HFFc6 (cell line): ENCODE measurements at places on chromosomes 11 and 22. TPM values are rescaled to one million over a fixed set of nuclear protein-coding genes. Genes with fewer than 3 reads are reported as not detected.

DNA sequence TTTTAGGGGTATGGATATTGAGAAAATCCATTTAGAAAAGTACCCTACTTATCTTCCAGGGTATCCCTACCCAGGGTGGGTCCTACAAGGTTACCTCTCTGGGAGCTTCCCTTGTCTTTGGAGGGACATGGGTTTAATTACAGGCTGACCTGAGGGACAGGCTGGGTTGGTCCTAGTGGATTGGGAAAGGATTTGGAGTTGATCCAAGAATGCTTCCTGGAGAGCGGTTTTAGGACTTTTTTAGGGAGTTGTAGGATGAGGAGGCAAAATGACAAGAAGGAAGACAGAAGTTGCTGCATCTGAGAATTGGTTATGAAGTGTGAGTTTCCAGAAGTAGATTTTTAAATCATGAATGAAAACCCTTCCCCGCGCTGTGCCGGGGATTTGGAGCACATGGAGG, 61.8 kb upstream of the CRTAM start:
- H3K4me3 ChIP-seq: no peak overlapping the region
- DNase-seq: no peak
- H3K27ac ChIP-seq: no peak overlapping the region; the same call in 1 of the 2 replicates
- H3K27me3 ChIP-seq: no peaks in the 10 kb centered on the region; the same call in 1 of the 2 replicates
- H3K4me1 ChIP-seq: peaks cover 47% of the 10 kb centered on the region
- H3K36me3 ChIP-seq: peaks cover 10% of the 10 kb centered on the region; the same call in 1 of the 2 replicates

DNA sequence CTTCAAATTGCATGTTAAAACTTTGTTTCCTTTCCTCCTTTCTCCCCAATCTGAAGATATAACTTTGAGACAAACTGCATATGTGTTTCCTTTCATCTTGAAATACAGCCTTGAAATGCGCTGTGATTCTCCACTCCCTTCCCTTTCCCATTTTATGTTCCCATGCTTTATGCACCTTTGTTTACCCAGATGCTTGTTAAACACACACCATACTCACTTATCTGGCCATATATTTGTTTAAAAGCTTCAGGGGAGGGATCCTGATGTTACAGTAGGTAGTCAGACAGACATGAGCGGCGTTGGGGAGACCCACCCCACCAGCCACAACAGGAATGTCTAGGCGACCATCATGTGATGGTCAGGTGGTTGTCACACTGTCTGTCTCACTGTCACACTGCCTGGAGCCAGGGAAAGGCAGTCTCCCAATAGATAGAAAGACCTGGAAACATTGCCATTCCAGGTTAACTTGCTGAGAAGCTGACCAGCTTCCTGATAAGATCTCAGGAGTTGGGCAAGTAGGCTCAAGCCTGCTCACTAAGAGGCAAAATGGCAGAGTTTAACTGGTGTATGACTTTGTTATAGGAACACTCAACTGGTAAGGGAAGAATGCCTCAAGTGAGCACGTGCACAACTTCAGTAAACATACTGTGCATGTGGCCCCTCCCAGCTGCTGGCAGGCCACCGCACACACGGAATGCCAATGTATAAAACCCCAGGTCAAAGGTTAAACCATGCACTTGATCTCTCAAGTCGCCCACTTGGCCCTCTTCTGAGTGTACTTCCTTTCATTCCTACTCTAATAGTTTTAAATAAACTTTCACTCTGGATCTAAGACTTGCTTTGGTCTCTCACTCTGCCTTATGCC, 23.5 kb upstream of the MSANTD2 start:
- H3K27ac ChIP-seq: no peak overlapping the region
- no peak for DNase-seq
- H3K4me3 ChIP-seq: no peak overlapping the region
- H3K27me3 ChIP-seq: peaks cover 44% of the 10 kb centered on the region

- no peaks in the 10 kb centered on the region for H3K27me3 ChIP-seq
- no peak for DNase-seq
- no peaks in the 10 kb centered on the region; the same call in 1 of the 2 replicates for H3K4me1 ChIP-seq
- H3K36me3 ChIP-seq: no peaks in the 10 kb centered on the region
- no peak overlapping the region for H3K4me3 ChIP-seq
These were observed 294.0 kb upstream of the CTSC start for GRCh38 chr11:88631497-88631896.

GRCh38 chr11:94803491-94803890, 35.3 kb downstream of the AMOTL1 start:
- no peaks in the 10 kb centered on the region for H3K27me3 ChIP-seq
- peak; percentile 16 for DNase-seq
- no peak overlapping the region for H3K4me3 ChIP-seq
- peaks cover 37% of the 10 kb centered on the region for H3K36me3 ChIP-seq
- peak overlapping the region; percentile 57; the same call in 1 of the 2 replicates for H3K27ac ChIP-seq
- H3K4me1 ChIP-seq: peaks cover 59% of the 10 kb centered on the region

DNA sequence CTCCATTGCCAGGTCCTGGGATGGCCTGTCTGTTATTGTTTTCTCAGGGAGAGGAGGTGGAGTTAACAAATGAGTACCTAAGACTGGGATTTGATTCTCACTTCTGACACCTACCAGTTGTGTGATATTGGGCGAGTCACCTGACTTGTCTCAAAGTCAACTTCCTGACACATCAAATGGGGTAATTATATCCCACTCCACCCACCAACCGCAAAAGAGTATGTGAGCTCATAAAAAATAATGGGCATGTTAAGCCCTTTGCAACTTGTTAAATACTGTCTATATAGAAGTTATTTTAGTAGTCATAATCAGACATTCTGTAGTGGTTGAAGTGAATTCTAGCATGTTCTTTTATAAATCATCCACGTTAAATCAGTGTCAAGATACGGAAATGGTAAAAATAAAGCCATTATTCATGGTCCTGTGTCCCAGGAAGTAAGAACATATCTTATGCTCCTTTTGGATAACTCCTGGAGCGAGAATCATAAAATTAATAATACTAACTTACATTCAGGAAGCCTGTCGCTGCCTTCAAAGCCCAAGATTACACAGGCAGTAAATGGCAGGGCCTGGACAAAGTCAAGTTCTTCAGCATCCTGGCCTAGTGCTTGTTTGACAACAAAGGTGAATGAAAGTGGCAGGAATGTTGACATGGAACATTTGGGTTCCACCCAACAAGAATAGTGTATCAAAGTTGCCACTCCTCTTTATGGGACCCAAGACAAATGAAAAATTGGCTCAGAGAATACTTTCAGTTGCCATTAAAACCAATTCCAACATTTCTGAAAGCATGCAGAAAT, 54.3 kb downstream of the SYTL2 start:
- H3K27ac ChIP-seq: no peak overlapping the region
- peaks cover 32% of the 10 kb centered on the region for H3K4me1 ChIP-seq
- H3K36me3 ChIP-seq: peaks cover 14% of the 10 kb centered on the region; the same call in 1 of the 2 replicates
- DNase-seq: no peak
- no peak overlapping the region for H3K4me3 ChIP-seq
- H3K27me3 ChIP-seq: peaks cover 5% of the 10 kb centered on the region; the same call in 1 of the 2 replicates

DNA sequence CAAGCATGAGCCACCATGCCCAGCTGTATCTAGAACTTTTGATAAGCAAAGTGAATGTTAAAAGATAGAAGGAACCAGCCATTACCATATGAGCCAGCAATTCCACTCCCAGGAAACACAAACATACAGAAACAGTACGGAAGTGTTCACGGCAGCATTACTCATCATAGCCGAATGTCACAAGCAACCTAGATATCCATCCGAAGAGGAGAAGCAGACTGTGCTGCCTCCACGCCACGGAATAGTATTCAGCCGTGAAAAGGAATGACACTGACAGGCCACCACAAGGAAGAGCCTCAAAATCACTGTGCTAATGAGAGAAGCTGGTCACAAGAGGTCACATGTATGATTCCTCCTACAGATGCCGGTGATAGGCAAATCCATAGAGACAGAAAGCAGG, 17.6 kb upstream of the MGAT3 start:
- H3K27me3 ChIP-seq: peaks cover 13% of the 10 kb centered on the region
- H3K4me3 ChIP-seq: peak overlapping the region; percentile 26; the same call in 1 of the 2 replicates
- peak; percentile 29 for DNase-seq

GRCh38 chr11:30015725-30016412, 961 bp downstream of the KCNA4 start:
- no peaks in the 10 kb centered on the region for H3K36me3 ChIP-seq
- no peak overlapping the region for H3K27ac ChIP-seq
- peaks cover 2% of the 10 kb centered on the region; the same call in 1 of the 2 replicates for H3K27me3 ChIP-seq
- no peak overlapping the region for H3K4me3 ChIP-seq

DNA sequence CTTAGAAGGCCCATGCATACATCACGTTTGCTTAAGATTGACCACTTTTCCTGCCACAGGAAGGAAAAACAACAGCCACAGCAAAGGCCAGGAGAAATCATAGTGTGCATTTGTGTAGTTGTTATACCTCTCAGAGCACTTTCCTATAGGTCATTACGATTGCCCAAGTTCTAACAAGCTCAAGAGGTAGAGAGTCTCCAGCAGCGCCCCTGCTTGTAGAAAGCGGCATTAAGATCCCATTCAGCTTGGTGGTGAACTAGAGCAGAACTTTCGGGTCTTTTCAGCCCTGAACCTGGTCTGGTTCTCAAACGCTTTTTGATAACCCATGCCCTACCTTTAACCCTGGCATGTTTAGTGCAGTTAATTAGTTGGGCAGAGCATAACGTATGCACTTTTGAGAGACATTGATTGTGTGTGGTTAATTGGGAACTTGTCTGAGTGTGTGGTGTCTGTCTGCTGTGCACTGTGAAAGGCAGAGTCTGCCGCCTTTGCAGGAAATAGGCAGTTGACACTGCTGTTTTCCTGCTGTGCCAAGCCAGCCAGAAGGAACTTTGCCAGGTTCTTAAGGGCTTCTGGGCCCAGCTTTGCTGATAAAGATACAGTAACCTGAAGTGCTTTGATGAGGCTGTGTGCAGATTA, 109.9 kb upstream of the CLMP start:
- H3K27me3 ChIP-seq: no peaks in the 10 kb centered on the region; the same call in none of the 2 replicates
- no peak for DNase-seq
- peaks cover 63% of the 10 kb centered on the region for H3K4me1 ChIP-seq
- no peak overlapping the region for H3K27ac ChIP-seq
- H3K36me3 ChIP-seq: no peaks in the 10 kb centered on the region

- DNase-seq: no peak
- H3K27ac ChIP-seq: no peak overlapping the region
- peaks cover 23% of the 10 kb centered on the region for H3K27me3 ChIP-seq
- H3K36me3 ChIP-seq: peaks cover 13% of the 10 kb centered on the region
- no peak overlapping the region for H3K4me3 ChIP-seq
- H3K4me1 ChIP-seq: peaks cover 5% of the 10 kb centered on the region; the same call in 1 of the 2 replicates
These were observed 22.6 kb upstream of the CAT start for GRCh38 chr11:34416088-34416487.

DNA sequence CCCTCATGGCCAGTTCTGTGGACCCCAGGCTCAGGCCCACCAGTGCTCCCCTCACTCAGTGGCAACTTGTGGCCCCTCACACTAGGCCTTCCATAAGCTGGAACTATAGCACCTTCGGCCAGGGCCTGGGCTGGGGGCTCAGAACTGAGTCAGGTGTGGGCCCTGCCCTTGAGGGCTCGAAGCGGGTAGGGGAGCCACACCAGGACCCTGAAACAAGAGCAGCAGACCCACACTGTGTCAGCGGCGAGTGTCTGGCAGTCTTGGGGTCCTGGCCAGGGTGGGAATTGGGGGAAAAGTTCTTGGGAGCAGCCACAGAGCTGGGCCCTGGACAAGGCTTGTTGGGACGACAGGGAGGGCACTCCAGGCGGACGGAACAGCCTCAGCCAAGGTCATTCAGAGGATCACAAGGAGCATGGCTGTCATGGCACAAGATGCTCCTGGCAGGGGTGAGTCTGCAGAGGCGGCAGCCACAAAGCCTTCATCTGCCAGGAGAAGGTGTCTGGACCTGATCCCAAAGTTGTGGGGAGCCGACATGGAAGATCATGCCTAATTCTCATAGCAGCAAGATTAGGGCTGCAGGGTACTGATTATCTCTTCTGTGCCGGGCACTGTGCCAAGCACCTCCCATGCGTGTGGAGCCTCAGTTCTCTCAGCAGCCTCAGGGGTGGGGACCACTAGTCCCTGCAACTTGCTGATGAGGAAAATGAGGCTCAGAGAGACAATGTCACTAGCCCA, 50.7 kb downstream of the SHISAL1 start:
- H3K27ac ChIP-seq: no peak overlapping the region
- DNase-seq: no peak
- H3K36me3 ChIP-seq: no peaks in the 10 kb centered on the region
- no peak overlapping the region for H3K4me3 ChIP-seq
- no peaks in the 10 kb centered on the region for H3K4me1 ChIP-seq
- H3K27me3 ChIP-seq: peaks cover 16% of the 10 kb centered on the region

- no peak overlapping the region for H3K4me3 ChIP-seq
- no peak overlapping the region for H3K27ac ChIP-seq
- H3K27me3 ChIP-seq: peaks cover 2% of the 10 kb centered on the region; the same call in 1 of the 2 replicates
- H3K4me1 ChIP-seq: no peaks in the 10 kb centered on the region
These were observed 776.1 kb downstream of the BRD1 start for GRCh38 chr22:49051491-49052022.

GRCh38 chr22:44449683-44450425, 48.2 kb downstream of the RTL6 start:
- H3K27me3 ChIP-seq: peaks cover 2% of the 10 kb centered on the region
- peak overlapping the region; percentile 49; the same call in 1 of the 2 replicates for H3K4me3 ChIP-seq
- 0 out of 2 replicates have a peak, but pooled peaks cover 4% of the 10 kb centered on the region for H3K36me3 ChIP-seq
- peak overlapping the region; percentile 97 for H3K27ac ChIP-seq

DNA sequence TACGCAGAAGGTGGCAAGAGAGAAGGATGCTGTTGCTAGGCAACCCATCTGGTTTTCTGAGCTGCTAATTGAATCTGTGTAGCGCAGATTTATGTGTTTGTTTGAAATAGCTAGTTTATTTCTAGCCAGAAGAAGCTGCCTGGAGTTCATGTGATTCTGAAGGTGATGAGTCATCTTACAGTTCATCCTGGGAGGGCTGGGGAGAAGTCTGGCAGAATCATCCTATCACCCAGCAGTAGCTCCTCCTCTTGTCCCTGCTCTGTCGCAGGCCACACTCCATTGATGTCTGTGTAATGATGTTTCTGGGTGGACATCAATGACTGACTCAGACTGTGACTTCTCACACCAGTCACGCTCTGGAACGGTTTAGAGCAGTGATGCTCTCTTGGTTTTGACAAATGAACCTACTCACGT, 4.8 kb upstream of the FBXO7 start:
- peaks cover 26% of the 10 kb centered on the region for H3K4me1 ChIP-seq
- peak; percentile 86 for DNase-seq
- H3K36me3 ChIP-seq: no peaks in the 10 kb centered on the region
- peak overlapping the region; percentile 38 for H3K27ac ChIP-seq

DNA sequence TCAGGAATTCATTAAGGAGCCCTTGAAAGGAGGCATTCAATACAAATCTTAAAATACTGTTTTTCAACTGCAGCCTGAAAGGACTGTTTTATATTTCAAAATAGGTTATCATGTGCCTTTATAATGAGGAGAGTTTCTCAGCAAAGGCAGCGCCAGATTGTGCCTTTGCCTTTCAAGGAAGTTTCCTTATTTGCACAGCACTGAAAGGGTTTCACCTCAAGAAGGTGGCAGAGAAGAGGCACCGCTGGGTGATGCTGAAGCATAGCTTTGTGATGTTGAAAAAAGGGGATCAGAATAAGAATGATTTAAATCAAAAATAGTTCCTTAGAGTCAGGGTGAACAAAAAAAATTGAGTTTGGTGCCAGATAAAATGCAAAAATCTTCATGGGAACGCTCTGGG, 601.0 kb upstream of the KIRREL3 start:
- peaks cover 8% of the 10 kb centered on the region; the same call in 1 of the 2 replicates for H3K27me3 ChIP-seq
- H3K4me1 ChIP-seq: no peaks in the 10 kb centered on the region
- no peak overlapping the region for H3K27ac ChIP-seq
- no peak overlapping the region for H3K4me3 ChIP-seq

The KCNQ1 gene
- not detected in 3 replicates for total RNA-seq

The TSSK2 gene
- not detected in 2 replicates for total RNA-seq

The PDGFB gene
- not detected in 3 replicates for total RNA-seq

The EMID1 gene
- total RNA-seq: not detected in 2 replicates

The KCNJ5 gene
- total RNA-seq: not detected in 3 replicates
